Kidney (tissue), 22 donors: ENCODE measurements at places on chromosomes 6 and 20. TPM values are rescaled to one million over a fixed set of nuclear protein-coding genes. Genes with fewer than 3 reads are reported as not detected.

Gene UNC5CL
- total RNA-seq, result 53.7 TPM

Gene CRISP2
- total RNA-seq, result not detected

- no peaks in the 10 kb centered on the region for H3K36me3 ChIP-seq
- no peaks in the 10 kb centered on the region for H3K27me3 ChIP-seq
- DNase-seq, result no peak
- no peak overlapping the region for H3K4me3 ChIP-seq
- no peak overlapping the region for H3K27ac ChIP-seq
Measured at GRCh38 chr20:43529457-43530153, 22.1 kb downstream of the L3MBTL1 start.

- no peak for DNase-seq
- H3K4me3 ChIP-seq, result no peak overlapping the region
- peaks cover 43% of the 10 kb centered on the region for H3K36me3 ChIP-seq
- no peaks in the 10 kb centered on the region for H3K4me1 ChIP-seq
- no peaks in the 10 kb centered on the region for H3K27me3 ChIP-seq
Measured at GRCh38 chr6:160085226-160085625, 36.4 kb upstream of the SLC22A1 start.

DNA sequence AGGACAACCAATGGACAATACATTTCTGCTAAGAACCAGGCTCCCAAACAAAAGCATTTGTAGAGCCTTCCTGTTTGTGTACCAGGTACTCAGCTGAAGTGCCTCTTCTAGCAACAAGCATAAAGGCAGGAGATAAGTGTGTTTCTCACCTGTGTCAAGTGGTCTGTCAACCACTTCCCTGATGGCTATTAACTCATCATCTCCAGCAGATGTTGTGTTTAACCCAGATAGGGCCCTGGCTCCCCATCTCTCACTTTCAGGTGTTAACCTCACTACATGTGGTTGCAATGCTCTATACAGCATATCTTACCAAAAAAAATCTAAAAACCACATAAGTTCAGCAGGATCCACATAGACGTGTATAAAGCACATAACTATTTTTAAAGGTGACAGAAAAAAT is 9.6 kb upstream of the IL17A start:
- no peaks in the 10 kb centered on the region for H3K27me3 ChIP-seq
- no peaks in the 10 kb centered on the region for H3K4me1 ChIP-seq
- H3K36me3 ChIP-seq, result no peaks in the 10 kb centered on the region

DNA sequence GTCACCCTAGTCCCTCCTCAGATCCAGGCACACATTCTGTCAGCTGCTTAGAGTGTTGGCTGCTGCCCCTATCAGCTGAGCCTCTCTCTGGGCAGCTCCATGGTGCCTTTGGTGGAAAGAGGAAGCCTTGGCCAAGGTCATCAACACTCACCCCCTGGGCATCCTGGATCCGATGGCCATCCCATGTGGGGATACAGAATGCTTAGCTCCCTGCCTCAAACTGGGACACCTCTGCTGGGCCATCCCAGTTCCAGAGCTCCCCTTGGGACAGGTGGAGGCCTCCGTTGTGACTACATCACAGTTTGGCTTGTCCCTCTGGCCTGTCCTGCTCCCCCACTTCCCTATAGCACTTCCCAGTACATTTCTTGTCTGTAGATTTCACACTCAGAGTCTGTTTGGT is 45.6 kb downstream of the TOX2 start:
- H3K4me3 ChIP-seq, result no peak overlapping the region
- H3K36me3 ChIP-seq, result no peaks in the 10 kb centered on the region
- no peak for DNase-seq
- no peak overlapping the region for H3K27ac ChIP-seq
- H3K27me3 ChIP-seq, result no peaks in the 10 kb centered on the region

DNA sequence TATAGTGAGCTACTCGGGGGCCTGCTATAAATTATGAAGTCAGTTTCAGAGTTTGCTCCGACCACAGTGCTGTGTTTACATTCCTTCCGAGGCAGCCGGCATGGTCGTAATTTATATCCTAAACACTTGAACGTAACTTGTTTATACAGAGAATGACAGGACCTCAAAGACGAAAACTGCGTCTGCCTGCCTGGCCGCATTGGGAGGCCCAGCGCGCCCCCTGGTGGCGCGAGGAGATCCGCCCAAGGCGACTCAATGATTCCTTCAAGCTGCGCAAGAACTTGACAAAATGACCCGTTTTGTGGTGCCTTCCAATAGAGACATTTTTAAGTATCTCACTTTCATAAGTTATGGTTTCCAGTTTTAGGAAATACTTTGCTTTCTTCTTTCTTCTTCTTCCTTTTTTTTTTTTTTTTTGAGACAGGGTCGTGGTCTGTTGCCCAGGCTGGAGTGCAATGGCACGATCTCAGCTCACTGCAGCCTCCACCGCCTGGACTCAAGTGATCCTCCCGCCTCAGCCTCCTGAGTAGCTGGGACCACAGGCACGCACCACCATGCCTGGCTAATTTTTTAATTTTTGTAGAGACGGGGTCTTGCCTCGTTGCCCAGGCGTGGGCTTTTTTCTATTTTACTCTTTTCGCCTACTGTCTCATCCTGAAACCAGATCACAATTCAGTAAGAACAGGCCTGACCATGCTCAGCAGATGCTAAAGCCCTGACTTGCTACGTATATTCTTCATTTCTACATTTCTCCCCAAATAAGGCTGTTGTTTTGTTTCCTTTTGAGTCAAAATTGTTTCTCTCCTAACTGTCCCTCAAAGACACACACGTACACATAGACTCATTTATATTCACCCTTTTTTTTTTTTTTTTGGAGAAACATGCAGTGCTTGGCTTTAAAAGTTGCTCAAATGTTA is 7.8 kb downstream of the FOXF2 start:
- H3K27me3 ChIP-seq, result peaks cover 62% of the 10 kb centered on the region
- no peaks in the 10 kb centered on the region for H3K36me3 ChIP-seq
- peak; percentile 91 for DNase-seq
- no peak overlapping the region for H3K4me3 ChIP-seq
- H3K4me1 ChIP-seq, result no peaks in the 10 kb centered on the region
- H3K27ac ChIP-seq, result no peak overlapping the region

DNA sequence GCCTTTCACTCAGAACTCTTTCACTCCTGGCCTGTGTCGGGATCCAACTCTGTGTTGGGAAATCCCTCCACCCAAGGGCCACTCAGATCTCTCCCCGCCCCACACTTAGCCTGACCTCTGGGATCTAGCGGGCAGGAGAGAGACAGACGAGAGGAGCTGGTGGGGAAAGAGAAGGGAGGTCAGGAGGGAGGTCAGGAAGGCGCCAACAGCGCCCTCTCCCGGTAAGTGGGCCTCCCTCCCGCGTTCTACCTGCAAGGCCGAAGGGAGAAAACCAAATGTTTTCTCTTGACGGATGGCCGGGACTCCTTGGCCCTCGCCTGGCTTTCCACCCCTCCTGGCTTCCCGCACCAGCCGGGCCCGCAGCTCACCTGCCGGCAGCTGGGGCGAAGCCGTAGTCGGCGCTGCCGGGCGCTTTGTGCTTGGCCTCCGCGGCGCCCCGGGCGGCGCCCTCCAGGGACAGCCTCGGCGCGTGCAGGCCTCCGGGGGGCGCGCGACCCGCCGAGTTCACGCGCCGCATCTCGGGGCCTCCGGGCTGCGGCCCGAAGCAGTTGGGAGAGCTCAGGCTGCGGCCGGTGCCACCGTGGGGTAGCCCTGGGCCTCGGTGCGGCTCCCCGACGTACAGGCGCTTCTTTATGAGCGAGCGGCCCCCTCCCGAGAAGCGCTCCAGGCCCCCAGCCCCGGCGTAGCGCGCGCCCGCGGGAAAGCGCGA is 38.2 kb downstream of the C6orf132 start:
- no peaks in the 10 kb centered on the region for H3K36me3 ChIP-seq
- DNase-seq, result peak; percentile 80
- H3K4me3 ChIP-seq, result no peak overlapping the region
- H3K4me1 ChIP-seq, result no peaks in the 10 kb centered on the region
- no peak overlapping the region for H3K27ac ChIP-seq
- H3K27me3 ChIP-seq, result no peaks in the 10 kb centered on the region

- no peaks in the 10 kb centered on the region for H3K36me3 ChIP-seq
- no peak overlapping the region for H3K4me3 ChIP-seq
- H3K27ac ChIP-seq, result no peak overlapping the region
- peaks cover 4% of the 10 kb centered on the region for H3K4me1 ChIP-seq
Measured at GRCh38 chr20:44690781-44691423, 24.3 kb upstream of the CCN5 start.

DNA sequence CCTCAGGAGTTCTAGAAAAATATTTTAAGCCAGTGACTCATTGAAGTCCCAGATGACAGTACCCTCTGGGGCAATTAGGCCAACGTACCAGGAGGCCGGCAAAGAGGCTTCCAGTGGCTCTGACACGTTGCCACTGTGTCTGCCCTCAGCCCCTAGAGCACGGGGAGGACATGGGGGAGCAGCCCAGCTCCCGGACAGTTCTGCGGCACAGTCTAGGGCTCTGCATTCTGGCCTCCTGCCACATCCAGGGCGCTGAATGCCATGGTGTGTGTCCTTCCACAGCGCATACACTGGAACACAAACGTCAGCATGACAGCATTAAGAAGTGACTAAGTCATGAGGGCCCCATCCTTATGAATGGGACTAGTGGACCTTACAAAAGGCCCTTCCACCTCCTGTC is 156.2 kb downstream of the RNASET2 start:
- DNase-seq, result no peak
- H3K4me1 ChIP-seq, result no peaks in the 10 kb centered on the region

DNA sequence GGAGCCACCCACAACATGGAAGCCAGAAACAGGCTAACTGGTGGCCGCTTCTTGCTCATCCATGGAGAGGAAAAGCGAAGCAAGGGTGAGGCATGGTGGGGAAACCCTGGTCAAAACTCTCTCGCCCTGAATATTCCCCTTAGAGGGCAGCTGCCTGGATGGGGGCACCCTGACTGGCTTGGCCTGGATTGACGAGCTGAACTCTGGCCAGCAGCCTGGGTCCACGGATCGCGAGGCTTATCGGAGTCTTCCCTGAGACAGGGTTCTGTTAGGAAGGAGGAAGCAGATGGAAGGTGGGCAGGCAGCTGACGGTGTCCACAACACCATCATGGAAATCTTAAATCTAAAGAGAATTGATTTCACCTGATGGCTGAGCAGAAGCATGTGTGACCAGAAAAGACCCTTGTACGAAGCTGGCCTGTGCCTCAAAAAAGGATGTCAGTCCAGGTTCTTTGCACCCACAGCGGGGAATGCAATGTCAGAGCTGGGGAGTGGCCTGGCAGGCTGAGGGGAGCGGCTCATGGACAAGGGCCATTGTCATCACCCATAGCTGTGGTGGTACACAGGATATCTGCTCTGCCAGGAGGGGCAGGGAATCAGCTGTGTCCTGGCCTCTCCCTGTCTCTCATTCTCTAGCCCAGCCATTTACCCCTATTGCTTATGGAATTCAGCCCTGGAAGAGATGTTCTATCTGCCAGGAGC is 109.4 kb upstream of the SNX9 start:
- H3K27me3 ChIP-seq, result no peaks in the 10 kb centered on the region
- H3K4me1 ChIP-seq, result peaks cover 7% of the 10 kb centered on the region
- no peak overlapping the region for H3K27ac ChIP-seq
- H3K36me3 ChIP-seq, result no peaks in the 10 kb centered on the region
- no peak overlapping the region for H3K4me3 ChIP-seq

DNA sequence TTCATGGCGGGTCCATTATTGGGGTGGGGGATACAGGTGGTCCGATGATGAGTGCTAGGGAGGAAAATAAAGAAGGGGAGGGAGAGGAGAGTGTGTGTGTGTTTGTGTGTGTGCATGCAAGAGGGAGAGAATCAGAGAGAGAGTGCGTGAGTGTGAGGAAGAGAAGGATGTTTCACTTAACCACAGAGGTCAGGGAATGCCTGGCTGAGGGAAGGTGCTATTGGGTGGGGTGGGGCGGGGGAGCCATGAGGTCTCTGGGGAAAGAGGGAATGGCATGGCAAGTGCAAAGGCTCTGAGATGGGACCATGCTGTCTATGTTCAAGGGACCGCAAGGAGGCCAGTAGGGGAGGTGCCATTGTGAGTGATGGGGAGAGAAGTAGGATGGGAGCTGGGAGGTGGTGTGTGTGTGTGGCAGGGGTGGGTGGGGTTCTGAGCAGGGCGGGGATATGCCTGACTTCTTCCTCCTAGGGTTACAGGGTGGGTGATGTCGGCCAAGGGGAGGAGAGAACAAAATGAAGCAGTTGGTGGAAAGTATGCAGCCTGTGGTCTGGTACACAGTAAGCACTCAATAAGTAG is 23.0 kb downstream of the CEBPB start:
- no peak for DNase-seq
- H3K4me1 ChIP-seq, result no peaks in the 10 kb centered on the region
- H3K27ac ChIP-seq, result no peak overlapping the region
- no peaks in the 10 kb centered on the region for H3K36me3 ChIP-seq
- no peaks in the 10 kb centered on the region for H3K27me3 ChIP-seq
